Kidney capillary endothelial cell (primary cell): ENCODE measurements at places on chromosomes 13 and 19.

GRCh38 chr13:75312884-75313520 is 169.0 kb downstream of the TBC1D4 start:
- DNase-seq = no peak

DNA sequence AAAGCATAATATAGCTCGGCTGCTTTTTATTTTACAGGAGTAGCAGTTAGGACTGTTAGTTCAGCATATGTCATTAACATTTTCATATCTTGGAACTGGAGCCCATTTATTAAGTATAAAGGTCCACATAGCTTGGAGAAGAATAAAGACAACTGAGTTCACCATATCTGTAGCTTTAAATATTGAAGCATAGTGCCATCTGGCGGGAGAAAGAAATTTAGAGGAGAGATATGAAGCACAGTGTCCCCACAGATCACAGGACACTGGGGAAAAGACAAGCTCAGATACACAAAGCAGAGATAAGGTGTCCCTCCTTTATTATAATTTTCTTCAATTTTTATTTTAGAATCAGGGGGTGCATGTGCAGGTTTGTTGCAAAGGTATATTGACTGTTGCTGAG is 104.7 kb upstream of the FREM2 start:
- DNase-seq = peak; percentile 6

DNA sequence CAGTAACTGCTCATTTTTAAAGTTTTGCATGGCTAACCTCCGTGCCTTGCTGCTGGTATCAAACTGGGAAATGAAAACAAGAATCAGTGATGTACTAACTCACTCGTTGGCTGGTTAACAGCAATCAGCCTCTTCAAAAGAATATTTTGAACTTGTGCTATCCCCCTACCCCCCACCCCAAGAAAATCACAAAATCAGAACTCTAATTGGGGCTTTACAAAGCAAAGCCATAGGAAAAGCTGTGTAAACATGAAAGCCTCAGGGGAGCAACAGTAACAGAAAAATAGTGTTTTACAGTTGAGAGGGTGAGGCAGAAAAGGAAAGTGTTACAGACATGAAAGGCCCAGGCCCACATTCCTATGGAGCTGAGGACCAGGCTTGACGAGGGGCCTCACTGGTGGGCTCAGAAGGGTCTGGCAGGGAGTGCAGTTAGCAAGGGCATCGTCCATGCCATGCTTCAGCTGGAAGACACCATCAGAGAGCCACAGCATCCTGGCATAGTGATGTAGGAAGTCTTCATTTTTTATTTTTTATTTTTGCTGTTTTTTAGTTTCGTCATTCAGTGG is 217.6 kb downstream of the PCCA start:
- no peak for DNase-seq

DNA sequence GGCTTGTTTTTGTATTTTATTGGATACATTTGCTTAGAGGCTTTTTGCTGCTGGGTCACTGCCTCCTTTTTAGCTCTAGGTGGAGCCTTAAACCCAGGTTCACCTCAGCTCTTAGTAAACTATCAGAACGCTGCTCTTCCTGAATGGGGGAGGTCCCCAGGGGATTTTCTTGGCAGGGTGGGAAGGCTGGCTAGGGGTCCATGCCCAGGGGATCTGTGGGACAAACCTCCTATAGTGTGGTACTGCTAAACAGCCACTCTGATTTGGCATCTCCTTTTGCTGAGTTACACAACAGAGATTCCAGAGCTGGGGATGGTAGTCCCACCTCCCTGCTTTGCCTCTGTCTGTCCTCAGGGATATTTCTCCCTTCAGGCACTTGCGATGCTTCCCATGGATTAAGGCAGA is 204.9 kb downstream of the ZIC5 start:
- DNase-seq = no peak

- DNase-seq = no peak
These were observed 63.4 kb downstream of the MLLT1 start for GRCh38 chr19:6216236-6216995.

DNA sequence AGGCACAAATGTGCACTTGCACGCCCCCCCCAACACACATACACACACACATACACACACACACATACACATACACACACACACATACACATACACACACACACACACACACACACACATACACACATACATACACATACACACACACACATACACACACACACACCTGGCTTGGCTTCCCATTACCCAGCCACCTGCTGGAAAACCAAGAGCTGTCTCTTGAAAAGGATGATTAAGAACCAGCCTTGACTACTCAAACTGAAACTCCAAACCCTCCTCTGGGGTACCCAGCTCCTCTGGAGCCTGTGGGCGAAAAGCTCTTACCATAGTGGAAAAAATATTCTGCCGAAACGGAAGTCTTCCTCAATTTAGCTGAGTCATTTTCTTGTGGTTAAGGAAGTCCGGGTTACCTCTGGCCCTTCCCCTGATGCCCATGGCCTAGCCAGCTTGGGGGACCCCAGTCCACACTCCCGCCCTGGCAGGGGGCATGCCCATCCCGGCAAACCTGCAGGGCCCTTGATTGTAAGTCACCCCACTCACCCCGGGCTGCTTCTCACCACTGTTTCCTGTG is 21.9 kb downstream of the CEBPA start:
- DNase-seq = no peak

- no peak for DNase-seq
These were observed 5.2 kb upstream of the ATP1A3 start for GRCh38 chr19:41999071-41999877.

DNA sequence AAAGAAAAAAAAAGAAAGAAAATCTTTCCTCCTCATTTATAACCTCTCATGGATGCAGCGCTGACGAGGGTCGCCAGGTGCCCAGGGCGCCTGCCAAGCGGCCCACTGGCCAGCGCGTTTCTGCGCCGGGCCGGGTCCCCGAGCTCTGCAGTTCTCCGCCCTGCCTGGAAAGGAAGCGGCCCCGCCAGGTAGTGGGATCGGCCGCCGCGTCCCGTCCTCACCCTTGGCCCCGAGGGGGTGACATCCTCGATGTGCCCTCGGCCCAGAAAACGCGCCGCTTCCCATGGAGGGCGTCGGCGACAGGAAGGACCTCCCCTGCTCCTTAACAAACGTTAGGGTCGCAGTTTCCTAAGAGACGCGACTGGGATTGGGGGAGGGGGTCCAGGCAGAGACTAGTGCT is 56.9 kb downstream of the ZNF726 start:
- DNase-seq = no peak

DNA sequence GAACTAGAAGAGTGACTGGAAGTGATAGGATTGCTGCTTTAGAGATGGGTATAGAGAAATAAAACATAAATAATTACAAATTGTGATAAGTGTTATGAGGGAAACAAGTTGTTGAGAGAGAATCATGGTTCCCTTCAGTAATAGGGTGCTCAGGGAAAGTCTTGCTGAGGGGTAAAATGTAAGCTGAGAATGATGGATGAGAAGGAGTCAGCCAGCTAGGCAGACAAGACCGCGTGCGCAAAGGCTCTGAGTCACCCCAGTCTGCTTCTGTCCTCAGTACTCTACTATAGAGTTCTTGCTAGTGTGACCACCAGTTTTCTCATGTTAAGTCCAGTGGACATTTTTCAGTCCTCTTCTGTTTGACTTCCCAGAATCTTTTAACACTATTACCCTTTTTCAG is 39.5 kb downstream of the PCCA start:
- DNase-seq = no peak

GRCh38 chr13:47190696-47191305 is 293.9 kb upstream of the HTR2A start:
- DNase-seq = no peak

- peak; percentile 4 for DNase-seq
These were observed 192.6 kb downstream of the MAB21L1 start for GRCh38 chr13:35283856-35284255.

- no peak for DNase-seq
These were observed 427.0 kb upstream of the KLF12 start for GRCh38 chr13:74561155-74561554.

DNA sequence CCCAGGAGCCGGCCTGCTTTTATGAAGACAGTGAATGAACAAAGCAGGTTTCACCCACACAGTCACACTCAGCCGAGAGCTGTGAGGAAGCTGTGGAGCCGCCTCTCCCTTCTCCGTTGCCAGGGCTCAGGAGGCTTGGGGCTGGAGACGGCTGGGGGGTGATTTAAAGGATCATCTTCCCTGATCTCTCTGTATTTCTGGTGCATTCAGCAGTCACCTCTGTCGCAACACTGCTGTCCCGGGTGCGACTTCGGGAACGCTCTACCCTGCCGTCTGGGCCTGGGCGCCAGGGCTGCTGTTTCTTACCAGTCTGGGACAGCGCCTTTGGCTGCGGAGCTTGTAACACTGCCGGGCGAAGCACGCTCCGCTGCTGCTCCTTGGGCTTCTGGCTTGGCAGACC is 18.1 kb downstream of the CAPS start:
- no peak for DNase-seq

- DNase-seq = no peak
These were observed 11.2 kb downstream of the CLASRP start for GRCh38 chr19:45050036-45050435.

GRCh38 chr13:20940083-20940482 is 37.5 kb upstream of the XPO4 start:
- no peak for DNase-seq

DNA sequence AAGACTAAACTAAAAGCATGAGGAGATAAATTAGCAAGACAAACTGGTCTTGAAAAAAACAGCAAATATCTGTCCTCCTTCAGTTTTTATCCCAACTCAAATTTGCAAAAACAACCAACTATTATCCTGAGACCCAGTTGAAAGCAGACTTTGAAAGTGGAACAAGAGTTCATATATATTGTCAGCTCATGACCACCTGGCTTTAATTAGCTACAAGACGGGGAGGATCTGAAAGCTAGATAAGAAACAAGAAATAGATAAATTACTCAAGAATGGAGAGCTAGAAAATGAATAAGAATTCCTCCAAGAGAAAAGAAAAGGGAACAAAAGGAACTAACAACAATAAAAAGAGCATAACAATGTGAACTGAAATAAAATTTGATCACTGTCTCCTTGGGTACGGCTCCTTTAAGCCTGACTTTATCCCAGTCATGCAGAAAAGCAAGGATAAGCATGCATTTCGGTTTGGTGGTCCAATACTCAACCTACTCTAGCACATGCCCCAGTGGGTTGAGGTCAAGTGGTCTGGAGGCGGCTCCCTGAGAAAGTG is 246.9 kb downstream of the DCLK1 start:
- DNase-seq = no peak

- no peak for DNase-seq
These were observed 3.6 kb downstream of the CD37 start for GRCh38 chr19:49338691-49339300.

DNA sequence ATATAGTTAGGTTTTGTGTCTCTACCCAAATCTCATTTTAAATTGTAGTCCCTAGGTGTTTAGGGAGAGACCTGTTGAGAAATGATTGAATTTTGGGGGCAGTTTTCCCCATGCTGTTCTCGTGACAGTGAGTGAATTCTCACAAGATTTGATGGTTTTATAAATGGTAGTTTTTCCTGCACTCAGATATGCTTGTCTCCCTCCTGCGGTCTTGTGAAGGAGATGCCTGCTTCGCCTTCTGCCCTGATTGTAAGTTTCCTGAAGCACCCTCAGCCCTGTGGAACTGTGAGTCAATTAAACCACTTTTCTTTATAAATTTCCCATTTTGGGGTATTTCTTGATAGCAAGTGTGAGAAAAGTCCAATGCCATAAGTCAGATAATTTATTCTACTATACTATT is 1977.5 kb upstream of the PCDH20 start:
- DNase-seq = no peak

GRCh38 chr13:31274390-31274789 is 74.6 kb downstream of the B3GLCT start:
- no peak for DNase-seq

DNA sequence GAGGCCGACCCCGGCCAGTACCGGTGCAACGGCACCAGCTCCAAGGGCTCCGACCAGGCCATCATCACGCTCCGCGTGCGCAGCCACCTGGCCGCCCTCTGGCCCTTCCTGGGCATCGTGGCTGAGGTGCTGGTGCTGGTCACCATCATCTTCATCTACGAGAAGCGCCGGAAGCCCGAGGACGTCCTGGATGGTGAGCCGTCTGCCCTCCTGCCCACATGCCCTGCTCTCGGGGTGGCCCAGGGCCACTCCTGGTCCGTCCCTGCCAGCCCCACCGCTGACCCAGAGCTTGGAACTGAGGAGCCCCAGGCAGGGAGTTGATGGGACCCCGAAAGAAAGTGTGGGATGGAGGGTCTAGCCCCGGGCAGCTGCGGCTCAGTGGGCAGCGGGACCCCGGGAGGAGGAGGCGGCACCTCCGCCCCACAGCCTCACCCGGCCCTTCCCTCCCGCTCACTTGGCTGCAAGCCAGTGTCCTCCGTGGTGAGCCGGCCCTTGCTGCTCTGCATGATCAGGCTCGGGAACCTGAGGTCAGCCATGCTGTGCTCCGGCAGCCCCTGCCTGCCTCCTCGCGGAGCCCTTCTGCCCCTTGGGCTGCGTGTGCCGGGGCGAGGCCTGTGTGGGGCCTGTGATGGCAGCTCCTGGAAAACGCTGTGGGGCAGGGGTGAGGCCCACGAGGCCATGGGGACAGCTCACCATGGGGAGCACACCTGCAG is 8.1 kb upstream of the HCN2 start:
- DNase-seq = no peak

GRCh38 chr13:34627509-34628208 is 314.4 kb upstream of the NBEA start:
- no peak for DNase-seq

DNA sequence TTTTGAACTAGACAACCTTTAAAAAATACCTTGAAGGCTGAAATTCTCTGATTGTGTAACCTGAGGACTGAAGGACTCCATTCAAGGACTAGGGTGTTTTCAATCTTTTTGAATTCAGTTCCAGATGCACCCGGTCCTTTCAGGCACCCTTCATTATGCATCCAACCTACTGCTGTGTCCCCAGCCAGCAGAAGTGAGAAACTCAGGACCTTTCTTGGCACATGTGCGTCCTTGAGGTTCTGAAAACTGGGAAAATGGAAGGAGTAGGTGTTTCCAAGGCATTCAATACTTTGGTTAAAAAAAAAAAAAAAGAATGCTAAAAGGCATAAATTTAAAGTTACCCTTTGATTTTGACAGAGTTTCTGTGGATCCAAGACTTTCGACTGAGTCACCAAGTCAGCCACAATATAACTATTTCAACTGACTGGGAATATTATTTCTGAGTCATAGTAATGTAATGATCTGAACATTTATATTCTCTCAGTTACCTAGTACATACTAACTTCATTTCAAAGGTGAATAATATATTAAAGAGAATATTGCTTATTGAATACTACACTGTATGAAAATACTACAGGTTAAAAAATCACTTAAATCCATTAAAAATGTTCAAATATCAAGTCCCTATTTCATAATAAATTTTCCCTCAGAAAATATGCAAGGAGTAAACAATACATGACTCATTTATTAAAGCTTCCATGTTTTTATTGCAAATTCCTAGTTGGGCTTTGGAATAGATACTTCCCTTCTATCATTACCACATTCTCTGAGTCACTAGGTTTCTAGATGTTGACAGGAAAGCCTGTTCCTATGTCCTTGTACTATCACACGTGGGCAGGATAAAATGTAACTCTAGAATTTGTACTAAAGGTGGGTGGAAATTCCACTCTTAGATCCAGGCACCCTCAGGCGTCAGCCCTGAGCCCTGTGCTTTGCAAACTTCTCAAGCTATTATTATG is 2.4 kb upstream of the ITGBL1 start:
- DNase-seq = peak; percentile 86
